ENCODE measurements at places on chromosomes 1 and 21. TPM values are rescaled to one million over a fixed set of nuclear protein-coding genes. Genes with fewer than 3 reads are reported as not detected.

DNA sequence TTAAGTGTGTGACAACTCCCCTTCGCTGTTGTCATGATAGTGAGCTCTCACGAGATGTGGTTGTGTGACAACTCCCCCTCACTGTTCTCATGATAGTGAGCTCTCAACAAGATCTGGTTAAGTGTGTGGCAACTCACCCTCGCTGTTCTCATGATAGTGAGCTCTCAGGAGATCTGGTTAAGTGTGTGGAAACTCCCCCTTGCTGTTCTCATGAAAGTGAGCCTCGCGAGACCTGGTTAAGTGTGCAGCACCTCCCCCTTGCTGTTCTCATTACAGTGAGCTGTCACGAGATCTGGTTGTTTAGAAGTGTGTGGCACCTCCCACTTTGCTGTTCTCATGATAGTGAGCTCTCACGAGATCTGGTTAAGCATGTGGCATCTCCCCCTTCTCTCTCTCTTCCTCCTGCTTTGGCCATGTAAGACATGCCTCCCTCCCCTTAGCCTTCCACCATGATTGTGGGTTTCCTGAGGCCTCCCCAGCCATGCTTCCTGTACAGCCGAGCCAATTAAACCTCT is 25.1 kb upstream of the LSS start:
- DNase-seq: no peak

DNA sequence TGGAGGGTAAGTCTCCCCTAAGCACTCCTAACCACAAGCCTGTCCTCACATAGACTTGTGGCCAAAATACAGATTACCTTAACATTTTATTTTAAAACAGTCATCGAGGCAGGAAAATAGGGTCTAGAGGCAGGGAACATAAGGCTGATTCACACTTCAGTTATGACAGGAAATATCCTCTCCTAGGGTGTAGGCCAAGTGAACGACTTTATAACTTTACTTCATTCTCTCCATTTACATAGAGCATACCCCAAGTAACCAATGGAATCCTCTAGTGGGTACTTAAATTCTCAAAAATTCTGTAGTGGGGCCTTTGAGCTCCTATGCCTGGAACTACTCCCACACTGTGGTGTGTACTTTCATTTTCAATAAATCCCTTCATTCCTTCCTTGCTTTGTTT is 113.0 kb downstream of the WDR3 start:
- no peak for DNase-seq

DNA sequence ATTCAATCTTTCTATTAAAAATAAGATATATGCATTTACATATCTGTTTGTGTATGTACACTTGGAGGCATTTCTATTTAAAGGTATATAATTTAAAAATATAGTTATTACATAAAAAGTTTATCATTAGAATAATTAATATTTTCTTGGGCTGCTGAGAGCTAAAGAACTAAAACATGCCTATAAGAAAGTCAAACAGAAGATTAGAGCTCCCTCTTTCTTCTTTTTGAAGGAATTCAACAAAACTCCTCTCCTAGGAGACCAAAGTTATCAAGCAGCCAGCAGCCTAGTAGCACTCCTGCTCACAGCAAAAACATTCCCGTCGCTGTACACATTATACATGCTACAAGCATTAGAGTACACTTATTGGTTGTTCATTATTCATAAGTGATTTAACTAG is 216.4 kb downstream of the VAV3 start:
- DNase-seq: no peak

GRCh38 chr21:27366036-27366435 is 399.1 kb upstream of the ADAMTS5 start:
- DNase-seq: no peak

GRCh38 chr21:25329227-25329825 is 278.0 kb downstream of the MRPL39 start:
- no peak for DNase-seq

- peak; percentile 38 for DNase-seq
Measured at GRCh38 chr1:245673881-245674414, 519.2 kb downstream of the KIF26B start.

- no peak for DNase-seq
Measured at GRCh38 chr1:3042481-3042880, 21.2 kb downstream of the ACTRT2 start.

DNA sequence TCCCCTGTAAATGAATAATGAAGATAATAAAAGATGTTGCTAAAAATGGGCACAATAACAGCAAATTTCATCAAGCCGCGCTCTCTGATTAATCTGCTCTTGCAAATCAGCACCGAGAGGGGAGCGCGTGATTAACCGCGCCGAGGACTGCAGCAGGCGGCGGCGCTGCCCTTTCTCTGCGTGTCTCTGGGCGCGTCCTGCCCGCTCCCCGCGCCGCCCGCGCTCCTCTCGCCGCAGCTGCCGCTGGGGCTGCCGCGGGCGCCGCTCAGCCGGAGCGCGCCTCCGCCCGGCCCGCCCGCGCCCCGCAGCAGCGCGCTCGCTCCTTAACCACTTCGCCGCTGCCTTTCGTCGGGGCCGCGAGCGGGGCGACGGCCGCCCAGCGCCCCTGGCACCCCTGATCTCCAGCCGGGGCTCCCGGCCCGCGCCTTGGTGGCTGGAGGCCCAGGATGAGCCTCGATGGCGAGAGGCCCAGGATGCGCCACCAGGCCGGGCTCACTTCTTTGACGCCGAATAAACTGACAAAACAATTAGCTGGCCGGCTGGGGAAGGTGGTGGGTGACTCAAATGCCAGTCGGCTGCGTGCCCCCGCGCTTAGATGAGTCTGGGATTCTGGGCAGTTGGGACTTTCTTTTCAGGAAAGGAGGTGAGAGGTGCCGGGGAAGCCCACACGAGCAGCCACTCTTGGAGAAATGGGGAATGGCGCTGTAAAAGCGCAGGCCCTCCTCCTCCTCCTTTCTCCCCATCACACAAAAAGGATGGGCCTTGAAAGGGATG is 221.4 kb upstream of the PKN2 start:
- DNase-seq: no peak

- DNase-seq: no peak
Measured at GRCh38 chr1:216732121-216732520, 8.9 kb upstream of the ESRRG start.

DNA sequence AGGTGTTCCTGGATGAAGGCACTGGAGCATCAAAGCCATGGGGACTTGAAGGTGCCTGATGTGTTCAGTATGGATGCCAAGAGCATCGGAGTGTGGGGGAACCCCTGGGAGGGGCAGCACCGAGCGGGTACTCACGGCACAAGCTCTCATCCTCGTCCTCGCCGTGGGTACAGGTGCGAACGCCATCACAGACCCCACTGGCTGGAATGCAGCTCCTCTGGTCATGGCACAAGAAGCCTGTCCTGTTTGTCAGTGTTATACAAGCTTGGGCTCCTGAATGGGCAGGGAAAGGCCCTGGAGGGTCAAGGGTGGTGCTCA is 6.0 kb downstream of the LDLRAD1 start:
- DNase-seq: no peak

- DNase-seq: no peak
Measured at GRCh38 chr1:229139331-229140118, 131.4 kb upstream of the RAB4A start.

DNA sequence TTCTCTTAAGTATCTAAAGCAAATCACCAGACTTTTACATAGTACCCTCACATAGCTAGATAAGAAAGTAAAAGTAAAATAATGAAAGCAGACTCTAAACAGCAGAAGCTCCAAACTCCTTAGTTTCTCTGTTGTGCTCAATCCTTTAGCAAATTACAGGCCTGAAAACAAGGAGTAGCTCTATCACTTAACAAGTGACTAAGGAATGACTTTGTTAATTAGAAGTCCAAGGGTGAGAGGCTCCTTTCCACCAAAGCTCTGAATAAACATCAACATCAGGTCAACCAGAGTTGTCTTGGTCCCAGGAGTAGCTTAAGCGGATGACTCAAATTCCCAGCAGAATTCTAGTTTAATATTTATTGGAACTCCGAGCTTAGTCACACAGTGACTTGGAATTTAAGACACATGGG is 5.9 kb downstream of the NRIP1 start:
- no peak for DNase-seq

- no peak for DNase-seq
Measured at GRCh38 chr1:32332290-32333079, 3.5 kb downstream of the MARCKSL1 start.

GRCh38 chr1:205326812-205327466 is 5.4 kb upstream of the NUAK2 start:
- DNase-seq: no peak

- no peak for DNase-seq
Measured at GRCh38 chr1:22190251-22190650, 47.4 kb upstream of the WNT4 start.

GRCh38 chr21:43979654-43980053 is 32.5 kb upstream of the TRAPPC10 start:
- DNase-seq: no peak

DNA sequence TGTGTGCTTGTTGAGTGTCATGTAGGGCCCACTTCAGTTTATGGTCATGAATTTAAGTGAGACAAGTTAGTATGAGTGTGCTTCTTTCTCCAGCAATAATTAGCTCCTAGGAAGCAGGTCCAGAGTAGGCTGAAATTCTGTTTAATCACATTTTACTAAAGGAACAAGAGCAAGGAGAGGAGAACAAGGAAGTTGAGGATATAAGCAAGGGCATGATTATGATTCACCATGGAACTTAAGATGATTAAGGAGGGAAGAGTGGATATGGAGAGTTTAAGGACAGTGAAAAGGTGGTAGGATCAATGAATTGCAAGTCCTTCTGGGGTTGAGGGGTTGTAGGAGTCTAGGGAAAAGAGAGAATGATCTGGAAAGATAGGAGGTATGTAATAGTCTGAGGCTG is 3.1 kb upstream of the DIPK1A start:
- no peak for DNase-seq

GRCh38 chr1:164452549-164452948 is 106.4 kb upstream of the PBX1 start:
- DNase-seq: no peak

- DNase-seq: no peak
Measured at GRCh38 chr1:52554756-52555155, 1.9 kb upstream of the TUT4 start.

- DNase-seq: no peak
Measured at GRCh38 chr21:46354518-46354917, 30.6 kb downstream of the PCNT start.

GRCh38 chr1:241682921-241683320 is 30.8 kb downstream of the WDR64 start:
- DNase-seq: no peak

GRCh38 chr1:51086496-51087271 is 15.3 kb upstream of the C1orf185 start:
- DNase-seq: no peak

DNA sequence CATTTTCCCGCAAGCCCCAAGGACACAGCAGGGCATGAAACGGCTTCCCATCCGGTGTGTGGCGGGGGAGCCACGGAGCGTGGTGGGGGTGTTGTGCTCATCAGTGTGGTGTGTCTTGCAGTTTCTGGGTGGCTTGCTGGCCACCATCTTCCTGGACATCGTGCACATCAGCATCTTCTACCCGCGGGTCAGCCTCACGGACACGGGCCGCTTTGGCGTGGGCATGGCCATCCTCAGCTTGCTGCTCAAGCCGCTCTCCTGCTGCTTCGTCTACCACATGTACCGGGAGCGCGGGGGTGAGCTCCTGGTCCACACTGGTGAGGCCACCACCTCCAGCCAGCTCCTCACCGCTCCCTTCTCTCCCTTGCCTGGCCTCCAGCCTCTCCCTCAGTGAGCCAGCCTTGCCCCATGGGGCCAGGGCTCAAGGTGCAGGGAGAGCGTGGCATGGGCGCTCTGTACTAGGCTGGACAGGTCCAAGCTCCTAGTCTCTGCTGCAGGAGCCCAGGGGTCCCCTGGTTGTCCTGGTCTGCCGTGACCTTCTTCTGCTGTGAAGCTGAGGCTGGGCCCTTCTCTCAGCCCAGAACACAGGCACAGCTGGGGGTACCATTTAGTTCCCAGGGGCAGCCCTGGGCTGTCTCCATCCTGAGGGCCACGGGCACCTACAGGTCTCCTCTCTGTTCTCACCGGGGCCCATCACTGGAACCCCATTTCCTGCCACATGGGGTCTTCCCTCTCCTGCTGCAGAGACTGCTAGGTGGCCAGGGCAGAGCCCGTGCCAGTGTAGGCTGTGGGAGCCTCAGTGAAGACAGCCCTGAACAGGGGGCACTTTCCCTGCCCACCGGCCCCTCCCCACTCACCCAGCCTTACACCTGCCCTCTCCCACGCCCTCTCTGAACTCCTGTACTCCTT is 12.6 kb downstream of the AGTRAP start:
- DNase-seq: no peak

DNA sequence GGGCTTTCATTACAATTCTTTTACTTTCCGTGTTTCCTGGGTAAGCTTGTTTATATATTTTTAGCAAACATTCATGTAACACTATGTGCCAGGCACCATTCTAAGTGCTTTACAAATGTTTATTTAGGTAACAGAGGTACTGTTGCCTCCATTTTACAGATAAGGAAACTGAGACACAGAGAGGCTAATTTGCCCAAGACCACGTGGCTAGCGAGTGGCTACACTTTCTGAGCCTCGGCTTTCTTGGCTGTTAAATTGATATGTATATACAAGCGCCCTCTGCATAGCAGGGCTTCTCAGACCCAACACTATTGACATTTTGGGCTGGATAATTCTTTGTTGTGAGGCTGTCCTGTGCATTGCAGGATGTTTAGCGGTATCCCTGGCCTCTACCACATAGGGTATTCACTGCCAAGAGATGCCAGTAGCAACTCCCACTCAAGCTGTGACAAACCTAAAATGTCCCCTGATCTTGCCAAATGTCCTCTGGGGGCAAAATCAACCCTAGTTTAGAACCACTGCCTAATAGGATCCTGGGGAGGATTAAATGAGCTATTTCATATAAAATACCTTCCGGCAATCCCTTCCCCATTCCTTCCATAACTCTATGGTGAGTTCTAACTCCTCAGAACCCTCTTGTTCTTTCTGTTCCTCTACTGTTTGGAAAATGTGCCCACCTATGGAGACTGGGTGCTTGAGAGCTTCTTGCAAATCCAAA is 17.2 kb upstream of the ID3 start:
- no peak for DNase-seq

- DNase-seq: no peak
Measured at GRCh38 chr1:19731311-19731821, 66.7 kb downstream of the HTR6 start.

- DNase-seq: no peak
Measured at GRCh38 chr1:187310038-187310631, 481.4 kb downstream of the PLA2G4A start.

SERTAD4 gene
- total RNA-seq: not detected

ZSWIM5 gene
- 0.91 TPM for total RNA-seq

OR6F1 gene
- total RNA-seq: not detected

RHBG gene
- total RNA-seq: not detected

C1QA gene
- not detected for total RNA-seq

Measured in CD4-positive, alpha-beta T cell (primary cell).